ENCODE measurements at places on chromosomes 1 and 21. TPM values are rescaled to one million over a fixed set of nuclear protein-coding genes. Genes with fewer than 3 reads are reported as not detected.

GRCh38 chr1:225596736-225597135 is 56.2 kb downstream of the ENAH start:
- DNase-seq, result no peak

The CAMTA1 gene
- 45.5 TPM for total RNA-seq

- no peak for DNase-seq
These were observed 124.0 kb downstream of the CRYAA start for GRCh38 chr21:43292866-43293142.

DNA sequence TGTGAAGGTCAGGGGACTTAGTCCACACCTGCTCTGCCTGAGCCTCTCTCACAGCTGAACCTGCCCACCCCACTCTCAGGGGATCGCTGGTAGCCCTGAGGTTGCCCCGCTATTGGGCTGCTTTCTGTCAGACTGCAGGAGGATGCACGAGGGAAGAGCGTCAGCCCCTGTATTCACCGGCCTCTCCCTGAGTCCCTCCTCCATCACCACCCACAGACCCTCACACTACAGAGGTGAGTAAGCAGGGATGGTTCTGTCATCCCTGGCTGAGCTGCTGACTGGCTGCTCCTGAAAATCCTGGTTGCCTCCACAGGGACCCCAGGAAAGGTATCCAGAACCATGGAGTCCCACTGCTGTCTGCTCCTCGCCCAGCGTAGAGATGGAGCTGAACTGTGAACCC is 118.7 kb downstream of the SYT2 start:
- DNase-seq, result no peak

DNA sequence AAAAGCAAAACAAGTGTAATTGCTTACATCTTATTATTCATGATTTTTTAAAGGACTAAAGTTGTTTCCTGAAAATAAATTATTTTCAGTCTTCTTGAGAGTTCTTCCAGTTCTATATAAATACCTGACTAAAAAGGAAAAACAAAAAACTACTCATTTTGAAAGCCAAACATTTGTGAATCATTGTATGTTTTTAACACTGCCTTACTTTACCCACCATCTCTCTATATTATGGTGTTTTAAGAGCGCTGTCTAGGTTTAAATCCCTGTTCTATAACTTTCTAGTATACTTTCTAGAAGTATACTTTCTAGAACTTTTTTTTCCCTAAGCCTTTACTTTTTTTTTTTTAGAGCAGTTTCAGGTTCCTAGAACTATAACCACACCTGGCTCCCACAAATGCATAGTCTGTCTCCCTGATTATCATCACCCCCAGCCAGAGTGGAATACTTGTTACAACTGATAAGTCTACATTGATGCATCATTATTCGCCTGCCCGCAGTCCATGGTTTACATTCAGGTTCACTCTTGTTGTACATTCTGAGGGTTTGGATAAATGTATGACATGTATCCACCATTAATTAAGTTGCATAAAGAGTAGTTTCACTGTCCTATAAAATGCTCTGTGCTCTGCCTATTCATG is 9.8 kb downstream of the RSBN1 start:
- no peak for DNase-seq

DNA sequence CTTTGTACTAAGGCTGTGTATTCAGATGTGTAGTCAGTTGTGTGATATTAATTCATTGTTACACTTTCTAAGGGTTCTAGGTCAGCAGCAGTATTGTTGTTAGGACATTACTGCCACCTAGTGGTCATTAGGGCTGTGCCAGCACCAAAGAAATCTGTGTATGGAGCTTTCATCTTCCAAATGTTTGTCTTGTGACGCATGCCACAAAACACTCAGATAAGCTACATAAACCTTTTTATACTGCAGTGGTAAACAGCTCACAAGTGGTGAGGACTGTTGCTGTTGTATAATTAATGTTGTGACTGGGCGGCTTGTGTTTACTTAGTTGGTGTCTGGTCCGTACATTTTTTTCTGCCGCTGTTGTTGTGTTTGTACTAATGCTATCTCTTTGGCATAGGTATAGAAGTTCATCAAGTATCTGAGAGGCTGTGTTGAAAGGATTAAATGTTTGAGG is 51.7 kb downstream of the S1PR1 start:
- no peak for DNase-seq

DNA sequence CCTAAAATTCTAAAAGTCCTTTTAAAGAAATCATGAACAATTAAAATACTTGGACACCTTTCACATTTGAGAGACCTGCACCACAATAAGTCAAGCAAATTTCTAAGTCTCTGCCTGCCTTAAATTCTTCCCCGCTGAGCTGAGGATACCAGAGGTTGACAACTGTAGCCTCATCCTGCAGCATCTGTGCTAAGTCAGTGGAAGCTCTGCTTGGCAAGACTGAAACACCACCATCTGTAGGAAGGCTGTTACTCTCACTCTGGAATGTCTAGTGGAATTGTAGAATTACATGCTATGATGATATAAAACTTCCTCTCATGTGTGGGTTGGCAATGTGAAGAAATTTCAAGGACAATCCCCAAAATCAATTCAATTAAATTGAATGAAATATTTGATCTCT is 1756.5 kb downstream of the NCAM2 start:
- no peak for DNase-seq

The DCST1 gene
- not detected for total RNA-seq

DNA sequence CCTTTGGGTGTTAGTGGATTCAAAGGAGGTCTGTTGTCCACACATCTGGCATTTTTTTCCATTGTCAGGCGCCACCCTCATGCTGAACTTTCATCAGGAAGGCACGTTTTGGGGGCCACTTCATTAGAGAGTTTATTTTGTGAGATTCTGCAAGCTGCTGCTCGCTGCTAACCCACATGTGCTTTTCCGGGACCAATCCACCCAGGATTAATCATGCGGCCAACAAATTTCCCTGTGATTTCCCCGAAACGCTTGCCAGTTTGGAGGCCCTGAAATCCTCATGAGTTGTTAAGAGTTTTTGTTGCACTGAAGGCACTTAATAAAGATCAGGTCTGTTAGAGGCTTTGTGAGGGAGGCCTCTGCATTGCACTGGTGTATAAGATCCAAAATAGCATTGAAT is 2.4 kb downstream of the PDPN start:
- DNase-seq, result no peak

GRCh38 chr1:29599071-29599470 is 362.7 kb downstream of the PTPRU start:
- no peak for DNase-seq

The SELE gene
- not detected for total RNA-seq

The KRTAP19-1 gene
- not detected for total RNA-seq

DNA sequence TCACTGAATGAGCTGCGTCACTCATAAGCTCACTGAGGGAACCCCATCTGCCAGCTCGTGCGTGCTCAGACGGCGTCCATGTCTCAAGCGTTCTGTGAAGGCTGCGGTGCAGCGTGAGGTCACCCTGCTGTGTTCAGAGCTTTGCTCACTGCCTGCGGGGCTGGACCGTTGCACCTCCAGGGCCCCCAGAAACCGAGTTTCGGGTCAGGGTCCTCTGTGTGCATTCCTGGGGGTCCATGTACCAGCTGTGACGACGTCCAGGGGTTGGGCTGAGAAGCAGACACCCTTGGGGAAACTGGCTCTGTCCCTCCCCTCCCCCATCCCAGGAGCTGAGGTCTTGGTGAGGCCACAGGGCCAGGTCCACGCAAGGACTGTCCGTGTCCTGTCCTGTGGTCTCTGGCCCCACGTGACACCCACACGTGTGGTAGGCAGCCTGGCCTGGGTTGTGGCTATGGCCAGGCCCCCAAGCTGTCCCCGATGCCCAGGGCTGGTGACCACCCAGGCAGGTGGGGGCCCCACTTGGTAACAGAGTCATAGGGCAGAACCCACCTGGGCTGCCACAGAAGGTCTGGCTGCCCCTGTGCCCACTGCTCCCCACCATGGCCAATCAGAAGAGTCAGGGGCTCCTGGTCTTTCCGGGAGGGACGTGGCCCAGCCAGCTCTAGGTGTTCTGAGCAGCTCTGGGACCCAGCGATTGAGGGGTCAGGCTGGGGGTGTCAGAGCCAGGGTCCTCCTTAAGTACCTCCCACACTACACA is 24.4 kb downstream of the FTCD start:
- DNase-seq, result no peak

DNA sequence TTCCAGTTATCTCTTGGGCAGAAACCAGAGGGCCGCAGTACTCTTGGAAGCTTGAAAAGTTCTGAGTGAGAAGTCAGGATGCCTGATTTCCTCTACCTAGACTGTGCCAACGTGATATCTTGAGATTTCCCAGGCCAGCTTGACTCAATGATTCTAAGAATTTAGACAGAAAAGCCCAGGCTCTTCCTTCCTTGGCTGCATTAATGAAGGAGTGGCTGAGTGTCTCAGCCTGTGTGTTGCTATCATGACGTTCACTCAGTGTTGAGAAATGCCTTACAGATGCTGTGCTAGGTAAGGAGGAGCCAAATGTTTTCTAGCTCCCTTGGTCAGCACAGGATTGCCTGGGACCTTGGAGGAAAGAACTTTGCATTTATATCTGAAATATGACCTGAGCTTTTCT is 454.1 kb upstream of the USP24 start:
- no peak for DNase-seq

The MAP1LC3C gene
- total RNA-seq, result not detected

The S100A5 gene
- 2.2 TPM for total RNA-seq

DNA sequence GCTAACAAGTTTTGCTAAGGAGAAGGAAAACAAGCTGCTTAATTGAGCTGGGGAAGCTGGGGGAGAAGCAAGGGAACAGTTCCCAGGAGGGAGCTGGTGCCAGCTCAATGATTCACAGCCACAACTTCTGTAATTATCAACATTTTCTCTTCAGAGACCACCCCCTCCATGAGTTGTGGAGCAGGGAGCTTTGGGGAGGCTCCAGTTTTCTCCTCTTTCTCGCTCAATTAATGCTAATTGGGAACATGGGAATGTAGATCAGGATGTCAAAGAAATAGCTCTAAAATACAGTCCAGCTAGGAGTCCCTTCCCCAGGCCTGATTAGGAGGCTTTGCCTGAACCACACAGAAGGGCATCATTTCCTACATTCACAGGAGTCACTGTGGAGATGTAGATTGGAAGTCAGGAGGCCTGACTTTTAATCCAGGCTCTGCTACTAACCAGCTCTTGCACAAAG is 12.1 kb upstream of the MNDA start:
- DNase-seq, result no peak

GRCh38 chr1:84089465-84089864 is 54.6 kb upstream of the PRKACB start:
- DNase-seq, result no peak

The BCAR3 gene
- total RNA-seq, result 0.91 TPM

The UBXN10 gene
- 0.23 TPM for total RNA-seq

DNA sequence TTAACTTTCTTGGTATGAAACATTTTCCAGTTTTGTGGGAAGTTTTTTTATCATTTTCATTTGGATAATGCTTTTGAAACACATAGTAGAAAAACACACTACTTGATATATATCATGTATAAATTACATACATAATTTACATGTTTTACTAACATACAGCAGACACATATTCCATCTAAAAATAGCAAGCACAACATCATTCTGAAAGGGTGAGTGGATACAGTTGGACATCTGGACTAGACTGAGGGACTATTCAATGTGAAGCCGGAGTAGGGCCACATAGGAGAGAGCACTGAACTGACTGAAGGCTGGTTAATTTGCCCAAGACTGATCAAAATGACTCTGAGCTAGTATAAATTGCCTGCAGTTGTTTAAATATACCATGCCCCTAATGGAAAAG is 11.7 kb downstream of the CDKN2C start:
- DNase-seq, result no peak

GRCh38 chr1:25484096-25484495 is 53.4 kb downstream of the MACO1 start:
- no peak for DNase-seq

The TENT5C gene
- 18.4 TPM for total RNA-seq

DNA sequence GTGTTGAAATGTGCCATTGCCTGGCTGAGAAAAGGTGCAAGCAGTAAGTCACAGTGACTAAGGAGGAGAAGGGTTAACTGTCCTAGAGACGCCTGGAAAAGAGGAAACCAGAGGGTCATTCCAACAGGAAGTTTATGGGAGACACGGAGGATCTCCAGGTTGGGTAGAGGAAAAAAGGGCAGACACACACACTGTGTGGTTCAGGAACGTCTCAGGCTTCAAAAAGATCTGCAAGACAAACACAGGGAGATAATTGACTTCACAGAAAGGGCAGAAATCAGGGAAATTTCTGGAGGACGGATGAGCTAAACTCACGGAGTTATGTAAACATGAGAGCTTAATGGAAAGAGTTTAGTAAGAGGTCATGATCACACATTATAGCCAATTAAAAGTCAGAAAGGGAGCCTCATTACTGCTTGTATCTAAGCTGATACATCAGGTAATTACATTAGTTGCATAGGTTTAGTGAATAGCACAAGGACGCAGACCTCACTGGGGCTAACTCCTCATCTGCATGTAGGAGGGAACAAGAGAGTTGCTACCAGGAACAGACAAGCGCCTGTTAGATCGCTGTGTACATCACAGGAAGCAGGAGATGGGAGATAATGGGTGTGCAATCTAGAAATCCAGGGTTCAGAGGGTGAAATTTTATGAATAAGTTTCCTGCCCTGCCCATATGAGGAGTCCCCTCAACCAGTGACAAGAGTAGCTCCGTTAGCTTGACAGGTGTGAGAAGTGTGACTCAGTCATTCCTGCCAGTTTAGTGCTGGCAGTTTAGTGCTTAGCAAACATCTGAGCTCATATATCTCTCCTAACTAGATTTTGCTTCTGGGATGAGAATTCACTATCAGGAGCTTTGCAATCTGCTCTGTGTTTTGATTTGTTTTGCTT is 96.6 kb upstream of the TNR start:
- no peak for DNase-seq

The FBXO44 gene
- total RNA-seq, result 54.9 TPM

DNA sequence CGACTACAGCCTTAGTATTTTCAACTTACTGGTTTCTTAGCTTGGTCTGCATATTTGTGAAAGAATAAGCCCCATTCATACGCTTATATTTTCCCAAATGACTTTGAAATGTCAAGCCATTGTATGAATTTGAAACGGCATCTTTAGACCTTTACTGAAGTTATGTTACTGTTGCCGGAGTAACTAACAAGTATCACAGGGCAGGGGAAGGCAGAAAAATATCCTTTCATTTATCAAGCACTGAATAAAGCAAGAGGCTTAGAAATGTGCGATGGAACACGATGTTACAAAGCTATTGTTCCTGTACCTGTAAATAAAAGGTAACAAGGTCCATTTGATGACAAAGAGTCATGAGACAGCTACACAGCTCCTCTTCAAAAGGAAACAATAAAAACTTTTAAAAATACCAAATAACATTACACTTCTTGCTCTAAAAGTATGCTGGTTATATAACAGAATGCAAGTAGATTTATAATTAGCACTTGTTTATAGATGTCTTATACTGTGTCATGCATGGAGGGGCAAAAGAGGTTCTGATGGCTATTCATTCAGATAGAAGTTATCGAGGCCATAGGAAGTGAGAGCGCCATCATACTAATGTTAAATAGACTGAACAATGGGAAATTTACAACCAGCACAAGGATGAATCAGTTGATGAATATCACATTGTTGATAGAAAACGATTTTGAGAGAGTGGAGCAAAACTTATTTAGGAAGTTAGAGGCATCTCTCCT is 322.6 kb downstream of the RGS7 start:
- DNase-seq, result no peak

DNA sequence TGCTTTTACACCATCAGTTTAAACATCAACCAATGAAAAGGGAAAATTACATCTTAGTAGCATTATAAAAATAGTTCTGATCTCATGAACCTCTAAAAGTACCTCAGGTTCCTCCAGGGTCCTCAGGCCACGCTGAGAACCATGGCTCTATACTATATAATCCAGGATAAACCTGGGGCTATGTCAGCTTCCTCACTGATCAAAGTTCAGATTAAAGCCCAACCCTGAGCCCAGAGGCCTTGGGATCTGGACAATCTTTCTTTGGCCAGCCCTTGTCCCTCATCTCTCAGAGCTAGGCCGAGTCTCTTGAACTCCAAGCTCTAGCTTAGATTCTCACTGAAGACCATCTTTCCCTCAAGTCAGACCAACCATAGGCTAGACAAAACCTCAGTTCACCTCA is 168.3 kb downstream of the PLPP3 start:
- DNase-seq, result no peak
